ENCODE measurements at places on chromosomes 4 and X.

GRCh38 chrX:148523303-148524080, 23.1 kb downstream of the AFF2 start:
- no peak for DNase-seq

GRCh38 chr4:149296084-149296483, 519.6 kb downstream of the IQCM start:
- DNase-seq, result no peak

DNA sequence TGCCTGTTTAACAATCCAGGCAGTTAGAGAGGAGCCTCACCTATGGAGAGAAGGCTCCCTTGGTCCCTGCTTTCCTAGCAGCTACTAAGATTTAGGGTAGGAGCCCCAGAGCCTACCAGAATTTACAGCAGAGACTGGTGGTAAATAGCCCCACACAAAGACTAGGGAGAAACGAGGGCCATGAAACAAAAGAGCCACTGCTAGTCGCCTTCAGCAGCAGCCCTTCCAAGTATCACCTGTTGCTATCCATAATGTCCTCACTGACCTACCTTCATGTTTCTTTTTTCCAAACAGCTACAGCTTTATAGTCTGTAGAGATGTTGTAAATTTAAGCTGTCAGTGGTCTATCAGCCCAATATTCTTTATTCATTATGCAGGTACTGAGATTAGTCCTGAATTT, 25.3 kb downstream of the ARHGEF6 start:
- no peak for DNase-seq

DNA sequence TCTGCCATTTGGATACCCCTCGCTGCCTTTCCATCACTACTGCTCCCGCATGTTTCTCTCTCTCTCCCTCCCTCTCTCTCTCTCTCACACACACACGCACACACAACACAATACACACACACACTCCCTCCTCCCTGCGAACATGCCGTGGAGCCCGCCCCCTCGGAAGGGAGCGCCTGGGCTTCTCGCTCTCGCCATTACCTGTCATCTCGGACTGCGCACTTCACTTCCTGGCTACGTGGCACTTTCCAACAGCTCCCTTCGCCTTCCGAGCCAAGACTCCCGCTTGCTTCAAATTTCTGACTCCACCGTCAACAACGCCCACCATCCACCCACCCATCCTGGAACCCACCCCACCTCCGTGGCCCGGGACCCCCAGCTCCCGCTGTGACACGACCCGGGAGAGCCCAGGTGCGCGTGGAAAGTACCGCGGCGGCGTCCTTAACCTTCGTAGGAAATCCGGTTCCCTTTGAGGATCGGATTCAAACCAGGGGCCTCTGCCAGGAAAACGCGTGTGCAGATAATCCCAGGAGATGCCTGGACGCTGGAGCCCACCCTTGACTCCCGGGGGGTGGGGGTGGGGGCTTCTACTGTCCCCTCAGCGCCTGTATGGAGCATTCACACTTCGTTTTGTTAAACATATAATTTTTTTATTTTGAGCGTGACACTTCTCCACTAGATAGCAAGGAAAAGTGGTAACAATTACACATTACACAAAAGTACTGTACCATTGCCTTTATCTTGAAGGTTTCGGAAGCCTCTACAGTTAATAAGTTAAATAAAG, 12.5 kb downstream of the ARX start:
- DNase-seq, result no peak

DNA sequence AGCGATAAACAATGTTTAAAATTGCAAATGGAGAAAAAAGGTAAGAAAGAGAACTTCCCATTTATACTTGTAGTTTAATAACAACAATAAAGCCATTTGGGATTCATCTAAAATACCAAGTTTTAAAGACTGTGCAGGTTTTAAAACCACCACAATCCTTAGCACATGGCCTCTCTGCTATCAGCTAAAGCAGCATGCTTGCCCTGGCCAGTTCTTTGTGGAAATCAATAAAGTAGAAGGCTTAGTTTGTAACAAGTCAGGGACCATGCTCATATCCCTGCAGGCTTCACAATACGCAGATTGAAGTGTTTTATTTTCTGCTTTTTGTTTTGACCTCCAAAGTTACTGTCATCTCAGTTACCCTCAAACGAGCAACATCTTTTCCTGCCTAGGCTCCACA, 249.5 kb downstream of the INPP4B start:
- no peak for DNase-seq

DNA sequence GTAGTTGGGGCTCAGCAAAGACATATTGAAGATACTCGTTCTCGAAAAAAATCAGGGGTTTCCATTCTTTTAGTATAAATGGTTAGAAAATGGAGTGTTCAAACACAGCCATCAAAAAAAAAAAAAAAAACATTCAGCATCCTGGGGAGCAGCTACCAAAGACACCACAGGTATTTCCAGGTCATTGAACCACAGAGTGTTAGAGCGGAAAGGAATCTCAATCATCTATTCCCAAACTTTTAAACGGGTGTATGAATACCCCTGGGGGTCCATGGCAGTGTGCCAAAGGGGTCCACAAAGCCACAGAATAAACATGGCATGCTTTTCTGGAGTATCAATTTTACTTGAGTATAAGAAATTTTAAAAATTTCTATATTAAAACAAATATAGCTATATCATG, 6.9 kb upstream of the FGF16 start:
- no peak for DNase-seq

- no peak for DNase-seq
Measured at GRCh38 chrX:83278988-83279387, 229.1 kb upstream of the POU3F4 start.

DNA sequence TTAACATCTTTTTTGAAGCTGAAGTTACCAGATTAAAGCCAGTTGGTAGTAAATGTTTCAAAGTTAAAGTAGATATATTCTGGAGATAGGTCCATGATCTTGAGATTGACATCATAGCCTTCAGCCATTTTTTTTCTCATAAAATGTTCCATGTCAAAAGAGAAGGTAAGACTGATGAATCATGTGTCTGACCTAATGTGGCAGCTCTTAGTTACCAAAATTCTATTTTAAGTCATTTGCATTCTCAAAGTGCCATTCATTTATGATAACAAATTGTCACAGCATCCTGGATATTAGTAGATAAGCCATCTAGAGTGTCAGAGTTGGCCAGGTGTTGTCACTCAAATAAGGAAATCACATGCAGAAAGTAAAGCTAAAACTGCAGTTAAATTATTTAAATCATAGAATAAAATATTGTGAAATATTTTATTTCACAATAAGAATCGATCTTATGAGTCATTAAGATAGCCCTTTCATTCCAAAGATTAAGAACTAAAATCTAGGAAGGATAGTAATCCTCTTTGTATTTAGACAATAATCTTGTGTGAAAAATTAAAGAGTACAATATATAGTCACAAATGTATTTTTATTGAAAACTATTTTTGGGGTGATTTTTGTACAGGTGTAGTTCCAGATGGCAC, 65.7 kb upstream of the ADAD1 start:
- no peak for DNase-seq

DNA sequence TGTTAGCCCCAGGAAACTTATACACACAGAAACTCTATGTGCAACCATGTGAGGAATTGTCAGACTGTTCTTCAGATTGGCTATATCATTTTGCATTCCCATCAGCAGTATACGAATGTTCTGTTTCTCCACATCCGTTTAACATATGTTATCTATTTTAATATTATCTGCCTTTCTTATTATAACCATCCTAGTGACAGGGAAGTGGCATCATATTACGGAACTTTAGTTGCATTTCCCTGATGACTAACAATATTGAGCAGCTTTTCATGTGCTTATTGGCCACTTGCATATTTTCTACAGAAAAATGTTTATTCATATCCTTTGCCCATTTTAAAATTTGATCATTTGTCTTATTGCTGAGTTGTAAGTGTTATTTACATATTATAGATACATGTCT, 36.5 kb upstream of the IL15 start:
- DNase-seq, result no peak

DNA sequence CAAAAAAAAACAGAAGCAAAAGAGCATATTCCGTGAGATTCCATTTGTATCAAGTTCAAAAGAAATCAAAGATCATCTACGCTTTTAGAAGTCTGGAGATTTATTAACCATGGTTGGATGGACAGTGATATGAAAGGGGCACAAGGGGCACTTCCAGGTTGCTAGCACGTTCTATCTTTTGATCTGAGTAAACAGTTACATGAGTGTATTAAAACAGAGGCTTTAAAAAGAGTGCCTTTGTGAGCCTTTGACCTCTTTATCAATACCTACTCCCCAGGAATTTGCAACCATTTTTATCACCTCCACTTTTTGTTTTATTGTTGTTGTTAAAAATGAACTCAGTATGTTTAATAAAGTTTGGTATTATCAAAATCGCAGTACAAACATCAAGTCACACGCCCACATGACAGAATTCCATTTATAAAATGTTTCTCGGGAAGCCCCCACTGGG, 72.4 kb upstream of the UCP1 start:
- DNase-seq, result no peak

- DNase-seq, result peak; percentile 11
Measured at GRCh38 chr4:98630737-98631454, 27.5 kb downstream of the TSPAN5 start.

DNA sequence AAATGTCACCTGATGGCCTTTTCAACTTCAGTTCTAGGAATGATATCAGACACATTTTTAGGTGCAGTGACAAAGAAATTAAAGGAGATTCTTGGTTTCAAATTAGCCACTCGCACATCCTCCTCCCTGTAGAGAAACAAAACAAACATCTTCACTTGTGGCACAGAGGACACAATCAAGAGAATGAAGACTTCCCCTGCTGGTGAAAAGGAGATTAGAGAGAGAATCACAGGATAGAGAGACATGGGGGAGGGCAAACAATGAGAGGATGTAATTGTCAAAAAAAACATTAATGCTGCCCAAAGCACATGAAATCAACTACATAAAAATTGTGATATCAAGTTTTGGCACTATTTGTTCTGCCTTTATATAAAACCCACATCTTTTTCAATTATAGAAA, 34.5 kb downstream of the ACE2 start:
- peak; percentile 15 for DNase-seq

DNA sequence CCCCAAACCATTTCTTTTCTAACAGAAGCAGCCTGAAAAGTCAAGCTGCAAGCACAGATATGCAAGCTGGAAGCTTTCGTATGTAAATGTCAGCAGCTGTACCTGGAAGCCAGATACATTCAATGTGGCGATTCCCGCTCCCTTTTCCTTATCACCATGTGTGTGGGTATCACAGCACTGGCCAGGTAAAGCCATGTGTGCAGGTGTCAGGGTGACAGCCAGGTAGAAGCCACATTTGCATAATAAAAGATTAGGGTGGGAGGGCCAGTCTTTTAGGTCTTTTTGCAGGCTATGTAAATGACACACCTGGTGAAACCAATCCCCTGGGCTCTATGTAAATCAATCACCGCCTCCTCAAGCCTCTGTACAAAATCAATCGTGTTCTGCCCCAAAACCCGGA, 50.1 kb downstream of the RXFP1 start:
- DNase-seq, result no peak

DNA sequence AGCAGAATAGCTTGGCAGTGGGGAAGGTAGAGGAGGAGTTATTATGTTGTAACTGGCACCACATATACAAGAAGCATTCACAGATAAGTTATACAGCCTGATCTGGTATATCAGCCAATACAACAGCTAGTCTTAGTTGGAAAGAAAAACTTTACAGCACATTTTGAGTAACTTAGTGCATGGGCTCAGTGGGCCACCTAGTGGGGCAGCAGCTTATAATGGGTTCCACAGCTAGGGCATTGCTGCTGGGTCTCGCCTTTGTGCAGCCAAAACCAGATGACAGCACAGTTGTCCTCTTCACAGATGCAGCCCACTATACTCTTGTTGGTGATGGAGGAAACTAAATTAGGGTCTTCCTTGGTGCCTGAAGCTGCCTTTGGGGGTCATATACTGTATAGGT, 448.1 kb upstream of the RASGEF1B start:
- no peak for DNase-seq

- DNase-seq, result no peak
Measured at GRCh38 chrX:13843150-13843721, 26.3 kb upstream of the GPM6B start.

Data from K562 (cell line).